ENCODE measurements at places on chromosomes 5 and 9.

- no peak for DNase-seq
Observed at GRCh38 chr5:83595217-83595616, 123.7 kb downstream of the VCAN start.

GRCh38 chr5:125198270-125198974 lies 452.0 kb upstream of the ZNF608 start:
- DNase-seq = peak; percentile 83

GRCh38 chr5:36359267-36359666 lies 57.6 kb upstream of the RANBP3L start:
- DNase-seq = no peak

GRCh38 chr5:23136958-23137357 lies 283.8 kb upstream of the CDH12 start:
- no peak for DNase-seq

DNA sequence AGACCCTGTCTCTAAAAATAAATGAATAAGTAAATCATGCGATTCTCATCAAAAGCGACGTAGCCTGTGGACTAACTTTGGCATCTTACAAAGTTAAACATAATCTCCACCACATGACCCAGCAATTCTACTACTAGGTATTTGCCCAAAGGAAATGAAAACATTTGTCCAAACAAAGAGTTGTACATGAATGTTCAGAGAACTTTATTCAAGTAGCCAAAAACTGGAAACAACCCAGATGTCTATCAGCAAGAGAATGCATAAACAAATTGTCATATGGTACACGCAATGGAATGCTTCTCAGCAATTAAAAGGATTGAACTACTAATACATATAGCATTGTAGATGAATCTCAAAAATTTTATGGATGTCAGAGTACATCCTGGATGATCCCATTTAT lies 82.6 kb downstream of the ADRB2 start:
- DNase-seq = peak; percentile 65

DNA sequence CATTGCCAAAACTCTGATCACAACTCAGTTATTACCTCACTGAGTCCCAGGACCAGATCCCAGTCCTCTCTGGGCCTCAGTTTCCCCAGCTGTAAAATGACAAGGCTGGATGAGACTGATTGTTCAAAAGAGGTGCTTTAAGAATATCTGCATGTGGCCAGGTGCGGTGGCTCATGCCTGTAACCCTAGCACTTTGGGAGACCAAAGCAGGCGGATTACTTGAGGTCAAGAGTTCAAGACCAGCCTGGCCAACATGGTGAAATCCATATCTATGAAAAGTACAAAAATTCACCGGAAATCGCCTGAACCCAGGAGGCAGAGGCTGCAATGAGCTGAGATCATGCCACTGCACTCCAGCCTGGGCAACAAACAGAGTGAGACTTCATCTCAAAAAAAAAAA lies 8.3 kb downstream of the ATOX1 start:
- DNase-seq = no peak

- no peak for DNase-seq
Observed at GRCh38 chr9:549455-549997, 292.0 kb upstream of the DMRT1 start.

All from fibroblast of pulmonary artery (primary cell).